Activated naive CD8-positive, alpha-beta T cell treated with anti-CD3 and anti-CD28 coated beads, Interleukin-2, amount 50 U/mL, for 24 hours (primary cell): ENCODE measurements at places on chromosomes 1 and 21.

- no peak for DNase-seq
Observed at GRCh38 chr1:72693899-72694298, 411.6 kb upstream of the NEGR1 start.

GRCh38 chr1:206496131-206496793, 11.1 kb upstream of the RASSF5 start:
- DNase-seq = no peak

- DNase-seq = no peak
Observed at GRCh38 chr1:40064797-40065499, 24.4 kb downstream of the CAP1 start.

DNA sequence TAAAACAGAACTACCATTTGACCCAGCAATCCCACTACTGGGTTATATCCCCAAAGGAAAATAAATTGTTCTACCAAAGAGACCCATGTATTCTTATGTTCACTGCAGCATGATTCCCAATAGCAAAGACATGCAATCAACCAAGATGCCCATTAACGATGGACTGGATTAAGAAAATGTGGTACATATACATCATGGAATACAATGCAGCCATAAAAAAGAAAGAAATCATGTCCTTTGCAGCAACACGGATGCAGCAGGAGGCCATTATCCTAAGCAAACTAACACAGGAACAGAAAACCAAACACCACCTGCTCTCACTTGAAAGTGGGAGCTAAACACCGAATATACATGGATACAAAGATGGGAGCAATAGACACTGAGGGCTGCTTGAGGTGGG, 44.2 kb downstream of the SLC35D1 start:
- DNase-seq = no peak

GRCh38 chr1:227729881-227730629, 5.0 kb downstream of the JMJD4 start:
- peak; percentile 57 for DNase-seq

- DNase-seq = no peak
Observed at GRCh38 chr21:38249256-38249655, 7.5 kb upstream of the KCNJ15 start.

DNA sequence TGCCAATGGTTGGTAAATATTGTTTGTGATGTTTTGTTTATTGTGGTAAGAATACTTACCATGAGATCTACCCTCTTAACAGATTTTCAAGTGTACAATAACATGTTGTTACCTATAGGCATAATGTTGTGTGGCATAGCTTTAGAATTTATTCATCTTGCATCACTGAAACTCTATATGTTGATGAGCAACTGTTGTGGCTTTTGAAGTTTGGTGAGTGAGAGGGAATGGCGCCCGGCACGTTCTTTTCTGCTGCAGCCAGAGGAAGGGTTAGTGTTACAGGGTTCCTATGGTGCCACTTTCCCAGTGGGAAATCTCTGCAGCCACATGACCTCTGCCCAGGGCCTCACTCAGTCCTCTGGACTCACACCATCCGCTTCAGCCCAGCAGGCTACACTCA, 342.5 kb upstream of the ADGRL2 start:
- DNase-seq = no peak
